Cerebellar cortex (tissue), 1 donor: ENCODE measurements at places on chromosomes 3 and 15.

GRCh38 chr3:123930445-123930844 is 30.6 kb downstream of the CCDC14 start:
- DNase-seq, result no peak

- DNase-seq, result no peak
These were observed 219.6 kb downstream of the THSD4 start for GRCh38 chr15:71334873-71335272.

DNA sequence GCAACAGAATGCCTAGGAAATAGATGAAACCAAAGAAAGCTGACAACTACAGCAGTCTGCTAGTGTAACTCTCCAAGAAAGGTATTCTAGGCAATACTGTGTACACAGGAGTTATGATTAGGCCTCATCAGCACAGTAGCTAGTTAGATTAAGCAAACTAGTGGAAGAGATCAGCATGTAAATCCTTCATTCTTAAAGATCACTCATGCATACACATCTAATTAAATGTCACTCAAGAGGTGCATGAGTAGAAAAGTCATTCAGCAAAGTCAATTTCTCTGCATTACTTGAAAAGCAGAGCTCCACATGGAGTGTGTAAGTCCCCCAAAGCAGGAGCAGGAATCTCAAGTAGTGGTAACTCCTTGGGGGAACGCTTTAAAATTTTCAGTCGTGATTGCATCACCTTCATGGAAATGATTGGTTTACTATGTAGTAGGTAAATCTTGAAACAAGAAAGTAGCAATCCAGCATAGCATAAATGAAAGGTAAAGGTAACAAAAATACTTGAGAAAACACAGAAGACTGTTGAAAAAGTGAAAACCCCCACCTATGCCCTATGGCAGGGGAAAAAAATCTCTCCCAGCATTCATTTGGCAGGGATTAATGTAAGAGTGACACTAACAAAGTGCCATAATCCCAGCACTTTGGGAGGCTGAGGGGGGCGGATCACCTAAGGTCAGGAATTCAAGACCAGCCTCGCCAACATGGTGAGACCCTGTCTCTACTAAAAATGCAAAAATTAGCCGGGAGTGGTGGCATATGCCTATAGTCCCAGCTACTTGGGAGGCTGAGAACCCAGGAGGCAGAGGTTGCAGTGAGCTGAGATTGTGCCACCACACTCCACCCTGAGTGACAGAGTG is 29.4 kb upstream of the PPIB start:
- DNase-seq, result no peak

- DNase-seq, result no peak
These were observed 40.2 kb downstream of the CMTM8 start for GRCh38 chr3:32278714-32279113.

GRCh38 chr15:100078511-100079220 is 263.1 kb downstream of the ADAMTS17 start:
- no peak for DNase-seq

DNA sequence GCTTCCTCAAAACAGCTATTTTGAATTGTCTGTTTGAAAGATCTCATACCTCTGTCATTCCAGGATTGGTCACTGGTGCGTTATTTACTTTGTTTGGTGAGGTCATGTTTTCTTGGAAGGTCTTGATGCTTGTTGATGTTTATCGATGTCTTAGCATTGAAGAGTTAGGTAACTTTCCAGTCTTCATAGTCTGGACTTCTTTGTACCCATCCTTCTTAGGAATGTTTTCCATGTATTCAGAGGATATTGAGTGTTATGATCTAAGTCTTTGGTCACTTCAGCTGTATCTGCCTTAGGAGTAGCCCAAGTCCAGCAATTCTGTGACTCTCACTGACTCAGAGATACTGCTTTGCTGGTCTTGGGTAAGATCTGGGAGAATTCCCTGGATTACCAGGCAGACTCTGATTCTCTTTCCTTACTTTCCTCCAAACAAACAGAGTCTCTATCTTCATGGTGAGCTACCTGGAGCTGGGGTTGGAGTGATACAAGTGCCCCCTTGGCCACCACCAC is 398.6 kb downstream of the ZIC4 start:
- DNase-seq, result no peak

DNA sequence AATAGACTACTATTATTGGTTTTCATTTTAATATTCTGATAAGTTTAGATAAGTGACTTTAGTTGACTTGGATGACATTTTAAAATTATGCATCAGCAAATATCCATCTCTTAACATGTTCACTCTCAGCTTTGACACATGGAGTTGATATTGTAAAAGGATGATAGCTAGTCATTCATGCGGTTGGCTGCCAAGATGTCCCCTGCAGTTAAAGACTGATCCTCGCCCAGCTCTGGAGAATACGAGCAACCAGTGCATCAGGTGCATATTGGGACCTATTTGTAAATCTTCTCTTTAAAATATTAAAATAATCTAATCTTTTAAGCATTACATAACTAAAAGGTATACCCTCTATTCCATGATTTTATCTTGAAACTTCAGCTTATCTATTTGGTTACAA is 41.9 kb downstream of the EPHB1 start:
- DNase-seq, result peak; percentile 57

DNA sequence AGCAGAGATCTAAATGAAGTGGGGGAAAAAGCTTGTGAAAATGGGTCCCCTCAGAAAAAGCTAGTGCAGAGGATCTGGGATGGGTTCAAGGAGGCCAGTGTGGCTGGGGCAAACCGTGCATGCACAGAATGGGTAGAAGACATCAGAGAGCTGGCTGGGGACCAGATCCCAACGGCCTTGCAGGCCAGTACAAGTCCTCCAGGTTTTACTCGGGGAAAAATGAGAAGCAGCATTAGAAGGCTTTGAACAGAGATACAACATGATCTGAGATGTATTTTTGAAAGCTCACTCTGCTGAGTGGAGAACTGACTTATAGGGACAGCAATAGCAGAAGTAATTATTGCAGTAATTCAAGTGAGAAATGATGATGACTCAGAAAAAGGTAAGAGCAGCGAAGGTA is 114.5 kb downstream of the HERC1 start:
- DNase-seq, result peak; percentile 14

DNA sequence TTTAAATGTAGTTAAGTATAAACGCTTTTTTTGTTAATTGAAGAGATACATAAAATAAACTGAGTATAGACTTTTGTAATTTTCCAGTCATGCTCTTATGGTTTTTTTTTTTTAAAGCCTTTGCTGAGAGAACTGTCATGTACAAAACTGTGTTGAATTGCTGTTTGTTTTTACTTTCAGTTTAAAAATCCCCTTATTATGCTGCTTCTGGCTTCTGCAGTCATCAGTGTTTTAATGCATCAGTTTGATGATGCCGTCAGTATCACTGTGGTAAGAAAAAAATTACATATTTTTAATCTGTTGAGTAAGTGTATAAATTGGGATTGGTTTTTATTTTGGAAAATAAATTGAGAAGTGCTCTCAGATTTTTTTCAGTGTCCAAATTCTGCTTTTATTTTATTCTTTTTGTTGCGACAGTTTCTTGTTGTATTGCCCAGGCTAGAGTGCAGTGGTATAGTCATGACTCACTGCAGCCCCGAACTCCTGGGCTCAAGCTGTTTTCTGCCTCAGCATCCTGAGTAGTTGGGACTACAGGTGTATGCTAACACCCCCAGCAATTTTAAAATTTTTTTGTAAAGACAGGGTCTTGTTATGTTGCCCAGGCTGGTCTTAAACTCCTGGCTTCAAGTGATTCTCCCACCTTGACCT is 40.7 kb downstream of the ATP2C1 start:
- no peak for DNase-seq

GRCh38 chr15:45549541-45550220 is 27.1 kb upstream of the SLC30A4 start:
- DNase-seq, result no peak

GRCh38 chr3:129507181-129507831 is 21.1 kb upstream of the RHO start:
- DNase-seq, result peak; percentile 76

DNA sequence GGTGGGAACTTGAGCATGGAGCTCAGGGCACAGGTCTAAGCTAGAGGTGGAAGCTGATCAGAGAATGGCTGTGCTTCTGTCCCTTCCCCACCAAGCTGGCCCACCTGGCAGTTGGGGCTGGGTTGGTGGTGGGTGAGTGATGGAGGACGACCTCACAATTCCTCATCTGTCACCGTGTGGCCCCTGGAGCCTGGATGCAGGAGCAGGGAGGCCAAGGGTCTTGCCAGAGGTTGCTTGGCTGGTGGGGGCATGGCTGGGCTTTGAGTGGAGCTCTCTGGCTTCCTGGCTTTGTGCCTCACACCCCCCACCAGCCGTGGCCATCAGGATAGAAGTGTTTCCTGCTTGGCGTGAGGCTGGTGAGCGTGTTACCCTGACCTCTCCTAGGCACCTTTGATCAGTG is 36.0 kb downstream of the FBLN2 start:
- DNase-seq, result no peak

DNA sequence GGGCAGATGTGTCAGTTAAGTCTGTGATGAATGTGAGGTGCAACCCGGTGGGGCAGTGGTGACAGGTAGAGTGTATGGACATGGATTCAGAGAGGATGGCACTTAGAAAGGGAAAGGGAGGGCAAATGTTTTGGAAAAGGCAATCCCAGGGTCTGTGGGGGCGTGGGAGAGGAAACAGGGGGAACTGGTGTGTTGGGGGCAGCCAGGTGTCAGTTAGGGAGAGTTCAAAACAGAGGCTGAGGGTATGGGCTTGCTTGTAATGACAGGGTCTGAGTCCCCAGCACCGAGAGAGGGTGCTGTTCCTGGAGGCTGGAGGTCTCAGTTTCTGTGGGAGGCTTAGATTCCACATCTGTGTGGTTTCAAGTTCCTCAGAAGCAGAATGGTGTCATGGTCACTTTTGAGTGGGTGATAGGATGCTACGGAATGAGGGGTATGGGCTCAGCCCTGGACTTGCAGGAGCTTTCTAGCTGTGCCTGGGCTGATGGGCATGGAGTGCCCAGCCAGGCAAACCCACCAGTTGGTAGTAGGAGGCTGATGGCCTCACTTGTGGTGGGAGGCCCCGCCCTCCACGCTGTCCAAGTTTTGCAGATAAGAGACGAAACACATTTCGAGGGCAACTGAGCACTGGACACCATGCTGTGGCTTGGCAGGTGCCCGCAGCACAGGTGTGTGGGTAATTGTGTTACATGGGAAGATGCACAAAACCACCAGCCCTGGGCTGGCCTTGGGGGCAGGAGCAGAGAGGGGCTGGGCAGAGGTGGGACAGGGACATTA is 209.4 kb downstream of the RPLP1 start:
- no peak for DNase-seq

- DNase-seq, result no peak
These were observed 318.7 kb upstream of the STT3B start for GRCh38 chr3:31213869-31214486.

- no peak for DNase-seq
These were observed 776.3 kb downstream of the TUSC7 start for GRCh38 chr3:117485841-117486240.

- DNase-seq, result no peak
These were observed 31.8 kb downstream of the EPHB3 start for GRCh38 chr3:184593220-184593927.

- no peak for DNase-seq
These were observed 11.7 kb upstream of the TCF12 start for GRCh38 chr15:56906766-56907165.

GRCh38 chr15:92059036-92059970 is 205.8 kb downstream of the SLCO3A1 start:
- DNase-seq, result peak; percentile 69

- DNase-seq, result no peak
These were observed 245.3 kb downstream of the ZNF621 start for GRCh38 chr3:40770061-40770460.

- no peak for DNase-seq
These were observed 101.1 kb upstream of the RASGRP1 start for GRCh38 chr15:38665586-38666305.

- no peak for DNase-seq
These were observed 4.8 kb downstream of the SCN5A start for GRCh38 chr3:38644662-38645053.

DNA sequence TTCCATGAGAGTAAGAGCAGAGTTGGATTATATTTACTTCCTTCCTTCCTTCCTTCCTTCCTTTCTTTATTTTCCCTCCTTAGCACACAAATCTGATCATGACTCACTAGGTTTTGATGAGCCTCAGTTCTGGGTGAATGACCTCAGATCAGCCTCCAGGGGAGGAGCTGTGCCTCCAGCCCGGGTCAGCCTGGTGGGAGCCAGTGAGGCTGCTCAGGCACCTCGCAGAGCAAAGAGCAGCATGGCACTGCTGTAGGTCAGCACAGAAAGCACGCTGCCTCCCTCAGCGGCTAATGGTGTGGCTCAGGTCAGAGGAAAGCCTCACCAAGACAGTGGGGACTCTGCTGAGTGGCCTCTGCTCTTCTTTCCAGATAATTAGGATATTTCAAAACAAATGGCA is 108.5 kb downstream of the SYNPR start:
- DNase-seq, result no peak

- no peak for DNase-seq
These were observed 121.0 kb downstream of the SSR3 start for GRCh38 chr3:156433910-156434309.

- DNase-seq, result no peak
These were observed 53.5 kb downstream of the CEMIP start for GRCh38 chr15:80832686-80833085.
